ENCODE measurements at places on chromosomes 2 and 18.

DNA sequence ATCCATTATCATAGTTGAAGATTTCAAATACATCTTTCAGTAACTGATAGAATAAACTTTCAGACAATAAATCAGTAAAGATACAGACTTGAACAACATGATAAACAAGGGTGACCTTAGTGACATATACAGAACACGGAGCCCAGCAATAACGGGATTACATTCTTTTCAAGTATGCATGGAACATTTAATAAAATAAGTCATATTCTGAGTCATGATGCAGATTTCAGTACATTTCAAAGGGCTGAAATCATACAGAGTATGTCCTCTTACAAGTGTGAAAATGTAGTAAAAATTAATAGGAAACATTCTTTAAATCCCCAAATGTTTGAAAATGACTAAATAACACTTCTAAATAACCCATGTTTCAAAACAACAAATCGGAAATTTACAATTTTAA, 17.2 kb upstream of the KLHL29 start:
- DNase-seq: no peak

DNA sequence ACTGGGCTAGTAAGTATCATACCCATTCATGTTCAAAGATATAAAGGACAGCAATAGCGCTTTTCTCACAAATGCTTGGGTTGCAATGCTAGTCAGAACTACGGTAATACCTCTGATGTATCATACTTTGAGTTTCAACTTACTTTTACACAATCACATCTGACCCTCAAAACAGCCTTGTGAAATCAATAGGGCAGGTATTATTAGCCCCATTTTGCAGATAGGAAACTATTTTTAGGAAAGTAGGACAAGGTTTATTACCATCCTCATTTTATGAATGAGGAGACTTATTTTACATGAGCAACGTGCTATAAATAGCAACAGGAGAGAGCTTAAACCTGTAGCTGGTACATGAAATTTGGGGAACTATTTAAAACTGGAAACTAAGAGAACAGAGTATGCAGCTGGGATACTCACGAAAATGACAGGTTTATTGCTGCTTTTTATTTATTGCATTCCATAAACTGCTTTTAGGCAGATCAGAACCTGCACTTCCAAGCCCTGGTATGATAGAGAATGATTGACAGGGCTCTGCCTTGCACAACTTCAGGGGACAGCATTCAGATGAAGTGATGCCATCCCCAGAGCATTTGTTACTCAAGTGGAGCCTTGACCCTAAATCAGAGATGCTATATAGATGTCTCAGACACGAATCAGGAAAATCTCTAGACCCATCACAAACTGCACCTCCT, 42.4 kb upstream of the PPM1B start:
- DNase-seq: no peak

GRCh38 chr2:226835420-226835795, 446 bp upstream of the RHBDD1 start:
- peak; percentile 37 for DNase-seq

- DNase-seq: no peak
Measured at GRCh38 chr2:221716426-221717303, 144.6 kb upstream of the EPHA4 start.

DNA sequence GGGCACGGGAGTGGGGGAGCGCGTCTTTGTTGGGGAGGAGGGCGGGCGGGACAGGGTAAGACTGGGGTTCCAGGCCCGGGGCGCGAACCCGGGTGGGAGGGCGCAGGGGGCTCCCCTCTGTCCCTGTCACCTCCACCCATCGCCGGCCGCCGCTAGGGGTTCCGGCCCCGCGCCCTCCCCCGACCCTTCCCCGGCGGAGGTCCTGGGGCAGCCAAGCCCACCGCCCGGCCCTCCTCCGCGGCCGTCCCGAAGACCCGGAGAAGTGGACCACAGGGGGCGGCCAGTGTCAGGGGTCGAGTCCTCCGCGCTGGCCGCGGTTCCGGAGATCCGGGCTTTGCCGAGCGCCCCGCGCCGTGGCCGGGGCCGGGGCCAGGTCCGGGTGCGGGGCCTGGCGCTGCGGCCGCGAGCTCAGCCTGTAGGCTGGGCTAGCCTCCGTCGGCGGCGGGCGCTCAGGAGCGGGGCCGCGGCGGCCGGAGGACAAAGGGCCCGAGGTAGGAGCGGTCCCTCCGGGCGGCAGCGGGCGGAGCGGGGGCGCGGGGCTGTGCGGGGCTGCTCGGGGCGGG, 16.6 kb upstream of the E2F6 start:
- DNase-seq: no peak

DNA sequence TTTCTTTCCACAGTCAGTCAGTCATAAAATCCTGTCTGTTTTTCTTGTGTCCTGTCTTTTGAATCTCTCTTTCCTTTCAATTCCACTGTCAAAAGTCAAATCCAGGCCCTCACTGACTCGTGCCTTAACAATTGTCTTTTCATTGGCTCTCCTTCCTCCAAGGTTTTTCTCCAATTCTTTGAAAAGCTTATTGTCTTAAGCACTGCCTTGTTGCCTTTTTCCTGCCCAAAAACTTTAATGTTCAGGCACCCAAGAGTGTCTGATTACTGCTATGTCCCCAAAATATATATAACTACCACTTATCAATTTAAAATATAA, 13.9 kb upstream of the SULT1C4 start:
- DNase-seq: no peak

DNA sequence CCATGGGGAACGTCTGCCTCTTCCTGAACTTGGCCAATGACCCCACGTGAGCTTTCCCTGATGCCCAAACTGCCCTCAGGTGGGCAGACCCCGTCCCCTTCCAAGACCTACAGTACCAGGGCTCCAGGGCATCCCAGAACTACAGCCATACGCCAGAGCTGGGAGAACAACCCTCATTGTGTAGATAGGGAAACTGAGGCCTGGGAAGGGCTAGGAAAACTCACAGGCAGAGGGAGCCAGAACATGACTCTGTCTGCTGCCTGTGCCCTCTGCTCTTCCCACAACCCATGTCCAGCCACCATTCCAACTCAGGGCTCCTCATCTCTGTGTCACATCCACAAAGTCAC, 16.8 kb upstream of the ANKRD53 start:
- no peak for DNase-seq

DNA sequence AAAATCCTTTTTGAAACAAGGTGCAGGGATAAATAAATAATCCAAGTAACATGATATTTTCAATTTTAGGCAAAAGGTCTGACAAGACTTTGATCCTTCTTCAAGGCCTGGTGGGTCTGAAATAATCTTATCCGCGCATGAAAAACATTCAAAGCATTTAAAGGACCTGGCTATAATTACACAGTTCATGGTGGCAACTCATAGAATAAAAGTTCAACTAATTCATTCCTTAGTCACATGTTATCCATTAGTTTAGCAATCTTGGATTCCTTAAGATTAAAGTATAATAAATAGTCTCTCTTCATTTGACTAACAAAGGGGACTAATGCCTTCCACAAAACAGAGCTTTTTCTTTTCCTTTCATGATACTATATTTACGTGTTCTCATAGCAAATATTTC, 21.0 kb upstream of the SLC38A11 start:
- no peak for DNase-seq

DNA sequence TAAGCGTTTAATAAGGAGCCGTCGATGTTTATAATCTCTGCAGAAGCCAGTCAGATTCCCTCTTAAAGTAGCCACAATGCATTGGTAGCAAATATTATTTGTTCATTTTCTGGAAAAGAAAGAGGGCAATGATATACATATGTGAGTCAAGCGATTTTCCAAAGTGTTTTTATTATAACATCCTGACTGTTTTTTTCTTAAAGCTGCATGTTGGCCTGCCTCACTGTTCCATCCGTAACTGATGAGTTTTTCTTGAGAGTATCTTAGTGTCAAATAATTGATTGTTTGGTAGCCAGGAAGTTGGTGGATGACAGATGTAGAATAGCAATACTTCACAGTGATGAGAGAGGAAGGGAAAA, 3.7 kb downstream of the TSHZ1 start:
- no peak for DNase-seq

GRCh38 chr2:55000341-55000740, 49.9 kb downstream of the RTN4 start:
- no peak for DNase-seq

DNA sequence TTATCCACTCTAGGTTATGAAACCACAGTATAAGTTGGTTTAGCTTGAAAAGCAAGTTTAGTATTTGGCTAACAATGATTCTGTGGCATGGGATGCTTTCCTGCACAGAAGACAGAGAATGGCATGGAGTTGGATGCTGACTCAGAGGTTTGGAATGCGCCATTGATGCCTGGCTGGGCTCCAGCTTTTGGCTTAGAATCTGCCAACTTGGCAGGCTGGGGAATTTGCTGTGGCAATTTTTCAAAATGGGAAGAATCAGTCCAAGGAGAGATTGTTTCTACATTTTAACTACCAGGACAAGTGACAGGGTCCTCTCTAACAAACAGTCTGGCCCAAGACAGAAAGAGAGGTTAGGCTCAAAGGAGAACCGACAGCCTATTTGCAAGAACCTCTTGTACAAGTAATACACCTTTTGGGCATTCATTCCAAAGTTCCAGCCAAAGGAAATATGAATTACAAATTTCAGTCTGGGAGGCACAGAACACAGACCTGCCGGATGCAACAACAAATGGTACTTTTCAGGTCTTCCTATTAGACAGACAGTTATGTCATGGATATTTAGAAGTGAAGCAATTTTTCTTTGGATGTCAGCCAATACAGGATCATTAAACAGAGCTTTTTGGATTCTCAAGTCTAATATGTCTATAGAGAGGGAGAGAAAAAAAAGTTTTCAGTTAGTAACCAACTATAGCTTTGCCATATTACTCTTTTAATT, 1027.7 kb downstream of the TMEM182 start:
- DNase-seq: no peak

GRCh38 chr2:59888015-59888414, 665.4 kb downstream of the BCL11A start:
- no peak for DNase-seq

- no peak for DNase-seq
Measured at GRCh38 chr2:194382221-194382620, 1274.8 kb upstream of the SLC39A10 start.

GRCh38 chr2:21059885-21060610, 16.2 kb upstream of the APOB start:
- DNase-seq: no peak

Data from activated CD4-positive, alpha-beta T cell treated with anti-CD3 and anti-CD28 coated beads, Interleukin-2, amount 50 U/mL, for 24 hours (primary cell).